NCI-H1694 treated with DMSO at 0.1 percent for 48 hours (cell line): ENCODE measurements at places on chromosomes 12 and 14.
A peak's percentile ranks its signal among the peaks of the same experiment; 100 is the strongest.

DNA sequence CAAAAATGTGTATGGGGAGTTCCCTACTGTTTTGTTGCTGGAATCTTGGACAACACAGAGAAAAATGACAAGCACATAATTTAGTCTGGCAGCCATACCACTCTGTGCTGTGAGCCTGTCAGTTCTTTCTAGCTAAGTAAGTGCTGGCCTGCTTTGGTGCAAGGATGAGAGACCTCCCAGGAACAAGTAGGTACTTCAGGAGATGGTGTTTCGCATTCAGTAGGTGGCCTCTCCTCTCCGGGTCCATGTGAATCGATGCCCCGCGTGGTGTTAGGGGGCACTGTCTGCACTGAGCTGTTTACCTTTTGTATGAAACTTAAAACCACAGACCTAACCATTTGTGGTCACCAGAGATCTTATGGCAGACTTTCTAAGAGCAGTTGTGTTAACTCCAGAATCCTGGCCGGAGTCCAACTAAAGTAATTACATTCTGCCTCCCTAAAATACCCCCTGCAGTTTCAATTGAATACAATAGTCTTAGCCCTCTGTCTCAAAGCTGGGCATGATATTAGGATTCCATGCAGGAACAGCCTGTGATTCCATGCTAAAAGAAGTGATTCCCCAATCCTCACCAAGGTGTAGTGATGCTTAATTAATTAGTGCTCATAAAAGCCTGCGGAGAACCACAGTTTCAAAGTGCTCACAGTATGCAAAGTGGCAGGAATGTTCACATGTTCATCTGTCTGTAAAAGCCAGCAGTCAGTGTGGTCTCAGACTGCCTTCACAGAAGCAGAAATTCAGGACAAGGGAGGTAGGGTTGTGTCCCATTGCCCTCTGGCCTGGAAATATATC lies 64.2 kb downstream of the LLPH start:
- DNase-seq, result no peak

GRCh38 chr14:71468701-71469100 lies 463.5 kb upstream of the RGS6 start:
- no peak for DNase-seq

DNA sequence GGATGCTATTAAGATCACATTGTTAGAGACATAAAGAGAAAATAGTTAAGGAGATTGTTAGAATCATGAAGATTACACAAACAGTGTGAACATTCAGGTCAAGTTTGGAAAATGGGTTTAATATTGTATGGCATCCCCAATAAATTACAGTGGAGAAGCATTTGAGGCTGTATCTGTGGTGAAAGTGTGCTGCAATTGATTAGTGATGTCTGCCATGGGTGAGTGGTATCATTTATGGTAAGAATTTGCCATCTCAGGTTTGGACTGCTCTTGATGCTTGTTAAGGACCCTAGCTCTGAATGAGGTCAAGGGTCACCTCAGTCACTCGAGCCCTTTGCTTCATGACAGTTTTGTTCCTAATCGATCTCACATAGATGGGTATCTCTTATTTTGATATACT lies 265.7 kb upstream of the SRRM4 start:
- DNase-seq, result no peak

- DNase-seq, result no peak
These were observed 6.8 kb downstream of the NTF3 start for GRCh38 chr12:5438671-5439200.

- peak; percentile 37 for DNase-seq
These were observed 547 bp upstream of the PYGL start for GRCh38 chr14:50944647-50945413.

DNA sequence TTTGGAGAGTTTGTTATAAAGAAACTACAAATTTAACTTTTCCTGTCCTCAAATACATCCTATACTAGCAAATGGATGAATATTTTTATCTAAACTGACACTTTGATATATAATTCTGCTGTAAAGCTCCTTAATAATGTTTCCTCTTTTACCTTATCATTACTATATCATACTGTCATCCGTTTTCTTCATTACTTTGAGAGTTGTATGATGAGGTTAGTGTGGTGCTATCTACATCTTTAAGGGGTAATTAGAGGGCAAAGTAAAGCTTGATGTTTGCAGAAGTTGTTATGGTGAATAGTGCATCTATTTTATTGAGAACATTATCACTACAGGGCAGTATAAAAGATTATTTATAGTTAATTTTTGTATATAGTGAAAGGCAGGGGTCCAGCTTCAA lies 36.1 kb downstream of the LIN7A start:
- no peak for DNase-seq

DNA sequence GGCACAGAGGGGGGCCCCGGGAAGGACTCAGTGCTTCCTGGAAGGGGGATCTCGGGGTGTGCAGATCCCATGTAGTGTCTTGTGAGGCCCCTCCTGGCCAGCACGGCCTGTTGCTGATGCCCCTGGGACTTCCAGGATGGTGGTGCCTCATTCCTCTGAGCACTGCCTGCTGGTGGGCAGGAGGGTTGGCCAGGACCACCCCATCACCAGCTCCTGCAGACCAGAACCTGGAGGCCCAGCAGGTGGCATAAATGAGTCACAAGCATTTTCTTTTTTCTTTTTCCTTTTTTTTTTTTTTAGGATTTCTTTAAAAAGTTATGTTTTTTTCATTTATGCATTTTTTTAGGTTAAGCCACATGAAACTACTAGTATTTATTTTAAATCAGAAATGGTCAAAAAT lies 8.0 kb downstream of the MMP17 start:
- no peak for DNase-seq

DNA sequence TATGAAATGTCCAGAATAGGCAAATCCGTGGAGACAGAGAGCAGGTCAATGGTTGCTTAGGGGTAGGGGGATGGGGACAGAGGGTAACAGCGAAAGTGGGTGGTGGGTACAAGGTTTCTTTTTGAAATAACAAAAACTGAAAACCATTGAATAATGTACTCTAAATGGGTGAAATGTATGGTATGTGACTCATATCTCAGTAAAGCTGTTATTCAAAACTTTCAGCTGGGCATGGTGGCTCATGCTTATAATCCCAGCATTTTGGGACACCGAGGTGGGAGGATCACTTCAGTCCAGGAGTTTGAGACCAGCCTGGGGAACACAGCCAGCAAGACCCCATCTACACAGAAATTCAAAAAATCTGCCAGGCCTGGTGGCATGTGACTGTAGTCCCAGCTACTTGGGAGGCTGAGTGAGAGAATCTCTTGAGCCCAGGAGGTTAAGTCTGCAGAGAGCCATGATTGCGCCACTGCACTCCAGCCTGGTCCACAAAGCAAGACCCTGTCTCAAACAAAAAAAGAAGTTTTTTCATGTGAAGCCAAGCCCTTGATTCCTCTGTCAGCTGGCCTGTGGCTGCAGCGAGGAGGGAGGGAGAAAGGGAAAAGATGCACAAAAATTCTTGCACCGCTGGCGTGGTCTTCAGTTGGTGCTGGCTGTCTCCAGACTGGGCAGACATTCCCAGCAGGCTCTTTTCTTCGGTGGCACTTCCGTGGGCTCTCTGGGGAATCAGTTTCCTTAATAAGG lies 248.2 kb downstream of the SLC41A2 start:
- no peak for DNase-seq

DNA sequence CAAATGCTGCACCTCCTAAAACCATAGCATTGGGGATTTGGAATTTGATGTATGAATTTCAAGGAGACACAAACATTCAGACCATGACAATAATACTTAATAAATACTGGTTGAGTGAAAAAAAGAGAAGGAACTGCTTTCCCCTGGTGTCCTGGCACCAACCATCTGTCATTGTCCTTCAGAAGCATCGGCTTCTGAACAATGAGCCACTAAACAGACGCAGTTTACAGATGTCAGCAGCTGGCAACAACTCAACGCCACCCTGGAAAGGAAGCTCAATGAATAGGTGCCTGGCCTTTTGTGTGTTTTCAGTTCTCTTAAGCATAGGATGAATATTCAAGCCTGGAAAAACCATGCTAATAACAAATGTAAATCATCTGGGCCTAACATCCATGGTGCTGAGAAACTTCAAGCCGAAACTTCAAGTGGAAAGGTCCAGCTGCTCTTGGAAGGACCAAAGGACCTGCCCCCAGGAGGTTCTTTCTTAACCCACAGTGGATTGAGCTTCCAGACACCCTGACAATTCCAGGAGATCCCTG lies 101.3 kb downstream of the WIF1 start:
- no peak for DNase-seq

DNA sequence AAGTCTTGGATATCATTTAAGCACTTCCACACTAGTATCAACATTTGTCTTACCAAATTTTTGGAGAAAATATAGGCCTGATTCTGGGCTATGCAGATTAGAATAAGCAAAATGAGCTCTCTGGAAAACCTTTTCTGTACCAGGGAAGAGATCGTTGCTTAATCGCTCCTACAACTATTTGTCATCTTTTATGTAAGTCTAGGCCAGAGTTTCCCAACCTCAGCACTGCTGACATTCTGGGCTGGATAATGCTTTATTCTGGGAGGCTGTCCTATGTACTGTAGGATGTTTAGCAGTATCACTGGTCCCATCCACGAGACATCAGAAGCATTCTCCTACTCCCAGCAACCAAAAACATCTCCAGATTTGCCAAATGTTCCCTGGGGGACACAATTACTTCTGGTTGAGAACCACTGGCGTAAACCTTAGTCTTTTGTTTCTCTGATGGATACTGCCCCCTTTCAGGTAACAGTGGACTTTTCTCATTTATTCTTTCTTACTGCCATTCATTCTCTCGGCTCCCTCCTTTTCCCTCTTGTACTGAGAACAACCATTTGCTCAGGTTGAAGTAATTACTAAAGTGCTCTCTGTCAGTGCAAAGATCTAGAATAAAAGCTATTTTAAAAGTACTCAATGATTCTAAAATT lies 316.9 kb upstream of the E2F7 start:
- DNase-seq, result no peak

DNA sequence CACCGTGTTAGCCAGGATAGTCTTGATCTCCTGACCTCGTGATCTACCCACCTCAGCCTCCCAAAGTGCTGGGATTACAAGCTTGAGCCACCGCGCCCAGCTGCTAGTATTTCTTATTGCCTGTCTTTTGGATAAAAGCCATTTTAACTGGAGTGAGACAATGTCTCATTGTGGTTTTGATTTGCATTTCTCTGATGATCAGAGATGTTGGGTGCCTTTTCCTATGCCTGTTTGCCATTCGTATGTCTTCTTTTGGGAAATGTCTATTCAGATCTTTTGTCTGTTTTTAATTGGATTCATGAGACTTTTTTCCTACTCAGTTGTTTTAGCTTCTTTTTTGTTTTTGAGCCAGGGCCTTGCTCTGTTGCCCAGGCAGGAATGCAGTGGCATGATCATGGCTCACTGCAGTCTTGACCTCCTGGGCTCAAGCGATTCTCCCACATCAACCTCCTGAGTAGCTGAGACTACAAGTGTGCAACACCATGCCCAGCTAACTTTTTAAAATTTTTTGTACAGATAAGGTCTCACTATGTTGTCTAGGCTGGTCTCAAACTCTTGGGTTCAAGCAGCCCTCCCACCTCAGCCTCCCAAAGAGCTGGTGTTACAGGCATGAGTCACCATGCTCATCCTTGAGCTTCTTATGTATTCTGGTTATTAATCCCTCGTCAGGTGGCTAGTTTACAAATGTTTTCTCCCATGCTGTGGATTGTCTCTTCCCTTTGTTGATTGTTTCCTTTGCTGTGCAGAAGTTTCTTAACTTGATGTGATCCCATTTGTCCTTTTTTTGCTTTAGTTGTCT lies 65.9 kb downstream of the ACACB start:
- DNase-seq, result no peak

- DNase-seq, result no peak
These were observed 80.2 kb downstream of the TMTC1 start for GRCh38 chr12:29703528-29703927.

DNA sequence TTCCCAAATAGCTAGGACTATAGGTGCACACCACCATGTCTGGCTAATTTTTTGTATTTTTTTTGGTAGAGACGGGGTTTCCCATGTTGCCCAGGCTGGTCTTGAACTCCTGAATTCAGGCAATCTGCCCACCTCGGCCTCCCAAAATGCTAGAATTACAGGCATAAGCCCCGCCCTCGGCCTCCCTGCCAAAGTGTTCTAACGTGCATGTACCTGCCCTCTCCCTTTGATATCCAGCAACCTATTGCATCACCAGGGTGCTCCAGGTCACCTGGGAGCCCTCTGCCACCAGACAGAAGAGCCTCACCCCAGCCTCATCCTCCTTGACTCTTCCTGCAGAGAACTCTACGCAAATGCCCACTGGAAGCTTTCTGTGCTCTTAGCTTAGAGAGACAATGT lies 2.2 kb upstream of the EML1 start:
- DNase-seq, result no peak

DNA sequence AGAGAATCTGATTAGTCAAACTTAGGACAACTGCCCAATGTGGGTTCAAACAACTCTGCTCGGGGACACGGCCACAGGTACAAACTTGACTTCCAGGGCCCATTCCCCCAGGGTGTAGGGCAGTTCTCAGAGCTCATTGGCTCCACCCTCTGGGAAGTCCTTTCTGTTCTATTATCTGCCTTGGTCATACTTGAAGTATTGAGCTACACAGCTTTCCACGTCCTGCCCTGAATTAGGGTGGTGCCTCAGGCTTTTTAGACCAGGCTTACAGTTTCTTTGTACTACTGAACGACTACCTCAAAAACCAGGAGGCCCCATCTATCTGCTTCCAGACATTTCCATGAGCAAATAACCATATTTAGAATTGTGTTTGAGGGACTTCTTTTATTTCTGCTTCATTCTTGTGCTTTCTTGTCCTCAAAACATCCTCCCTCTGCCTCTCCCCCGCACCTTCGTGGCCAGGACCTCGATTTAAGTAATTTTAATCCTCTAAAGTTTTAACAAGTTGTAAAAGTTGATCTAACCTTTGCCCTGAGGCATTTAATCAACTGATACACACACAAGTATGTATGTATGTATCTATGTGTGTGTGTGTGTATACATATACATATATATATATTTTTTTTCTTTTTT lies 281.7 kb upstream of the AMIGO2 start:
- no peak for DNase-seq

GRCh38 chr12:42728770-42729534 lies 139.4 kb upstream of the PRICKLE1 start:
- DNase-seq, result no peak

DNA sequence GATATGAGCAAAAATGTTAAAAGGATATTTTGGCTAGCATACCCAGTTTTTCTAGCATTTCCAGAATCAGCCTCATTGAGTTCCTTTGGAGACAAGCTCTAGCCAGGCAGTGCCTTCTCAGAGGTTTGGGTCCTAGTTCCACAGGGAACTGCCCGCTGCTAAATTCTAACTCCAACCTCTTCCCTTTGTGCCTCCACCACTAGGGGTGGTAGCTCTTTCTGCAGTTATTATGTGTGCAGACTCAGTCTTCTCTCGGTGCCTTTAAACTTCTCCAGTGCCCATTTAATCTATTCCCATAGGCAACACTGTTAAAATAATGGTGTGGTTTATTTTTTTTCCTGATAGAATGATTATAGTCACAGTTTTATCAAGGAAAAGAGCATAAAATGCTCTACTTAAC lies 21.5 kb upstream of the SLC25A3 start:
- DNase-seq, result no peak

GRCh38 chr14:55976655-55977054 lies 141.6 kb upstream of the PELI2 start:
- no peak for DNase-seq

GRCh38 chr14:52716155-52716554 lies 9.2 kb downstream of the PSMC6 start:
- DNase-seq, result no peak

- no peak for DNase-seq
These were observed 9.6 kb downstream of the ACADS start for GRCh38 chr12:120735181-120735580.

GRCh38 chr14:77222546-77223225 lies 41.1 kb downstream of the TMEM63C start:
- no peak for DNase-seq
